ENCODE measurements at places on chromosomes 6 and 20.

DNA sequence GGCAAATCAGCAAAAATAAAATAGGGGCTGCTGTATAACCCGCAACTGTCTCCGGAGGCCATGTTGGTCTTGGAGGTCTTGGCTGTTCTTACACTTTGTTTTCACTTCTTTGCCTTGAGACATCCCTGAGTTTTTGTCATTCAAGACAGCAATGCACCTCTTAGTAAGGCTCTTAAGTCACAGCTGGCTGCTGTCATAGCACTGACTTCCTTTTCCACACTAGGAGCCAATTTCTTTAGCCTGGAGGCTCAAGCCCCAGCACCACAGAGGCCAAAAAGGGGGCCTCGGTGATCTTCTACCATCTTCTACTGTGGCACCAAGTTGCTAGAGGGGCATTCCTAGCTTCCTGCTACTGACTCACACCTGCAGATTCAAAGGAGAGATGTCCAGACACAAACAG lies 536.3 kb downstream of the CDH26 start:
- no peak for DNase-seq

DNA sequence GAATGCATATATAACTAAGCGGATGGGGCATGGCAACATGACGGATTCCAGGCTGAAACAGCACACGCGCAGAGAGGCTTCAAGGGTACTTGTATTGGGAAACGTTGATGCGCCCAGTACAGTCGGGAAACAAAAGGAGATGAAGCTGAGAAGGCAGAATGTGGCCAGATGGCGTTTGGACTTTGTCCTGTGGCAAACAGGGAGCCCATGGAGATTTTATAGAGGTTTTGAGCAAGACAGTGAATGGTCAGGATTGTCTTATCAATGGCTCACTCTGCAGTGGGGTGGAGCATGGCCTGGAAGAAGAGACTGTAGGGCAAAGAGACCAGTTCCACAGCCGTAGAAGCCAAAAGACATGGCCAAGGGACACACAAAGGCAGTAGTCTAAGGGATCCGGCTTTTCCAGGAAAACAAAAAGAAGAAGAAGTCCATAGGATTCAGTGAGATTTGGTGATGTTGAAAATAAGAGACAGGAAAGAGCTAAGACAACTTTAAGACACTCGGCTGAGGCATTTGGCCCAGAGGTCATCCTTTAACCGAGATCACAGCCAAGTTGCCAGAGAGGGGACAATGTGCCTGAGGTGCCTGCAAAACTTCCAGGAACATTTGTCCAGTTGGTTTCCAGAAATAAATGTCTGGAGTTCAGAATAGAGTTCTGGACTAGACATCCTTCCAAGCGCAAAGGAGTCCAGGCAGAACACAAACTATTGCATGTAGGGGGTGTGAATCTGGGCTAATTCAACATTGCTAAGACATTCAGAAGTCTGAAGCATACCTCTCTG lies 123.0 kb upstream of the RREB1 start:
- DNase-seq: no peak

- DNase-seq: no peak
Measured at GRCh38 chr6:111566222-111566734, 39.4 kb downstream of the TRAF3IP2 start.

DNA sequence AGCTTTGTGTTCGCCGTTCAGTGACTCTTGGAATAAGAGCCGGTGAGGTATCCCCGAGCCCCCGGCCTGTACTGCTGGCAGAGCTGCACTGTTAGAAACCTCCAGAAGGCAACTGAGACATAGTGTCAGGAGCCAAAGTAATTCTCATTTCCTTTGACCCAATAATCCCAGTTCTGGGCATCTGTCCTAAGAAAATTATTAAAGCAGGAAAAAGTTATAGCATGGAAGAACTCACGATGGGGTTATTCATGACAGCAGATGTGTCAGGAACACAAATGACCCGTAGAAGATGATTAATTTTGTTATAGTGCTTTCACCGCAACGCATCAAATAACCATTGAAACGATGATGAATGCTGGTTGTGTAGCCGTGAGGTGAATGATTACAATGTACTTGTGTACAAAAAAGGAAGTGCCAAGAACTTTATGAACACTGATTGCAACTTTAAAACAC lies 20.3 kb downstream of the CYP21A2 start:
- DNase-seq: no peak

DNA sequence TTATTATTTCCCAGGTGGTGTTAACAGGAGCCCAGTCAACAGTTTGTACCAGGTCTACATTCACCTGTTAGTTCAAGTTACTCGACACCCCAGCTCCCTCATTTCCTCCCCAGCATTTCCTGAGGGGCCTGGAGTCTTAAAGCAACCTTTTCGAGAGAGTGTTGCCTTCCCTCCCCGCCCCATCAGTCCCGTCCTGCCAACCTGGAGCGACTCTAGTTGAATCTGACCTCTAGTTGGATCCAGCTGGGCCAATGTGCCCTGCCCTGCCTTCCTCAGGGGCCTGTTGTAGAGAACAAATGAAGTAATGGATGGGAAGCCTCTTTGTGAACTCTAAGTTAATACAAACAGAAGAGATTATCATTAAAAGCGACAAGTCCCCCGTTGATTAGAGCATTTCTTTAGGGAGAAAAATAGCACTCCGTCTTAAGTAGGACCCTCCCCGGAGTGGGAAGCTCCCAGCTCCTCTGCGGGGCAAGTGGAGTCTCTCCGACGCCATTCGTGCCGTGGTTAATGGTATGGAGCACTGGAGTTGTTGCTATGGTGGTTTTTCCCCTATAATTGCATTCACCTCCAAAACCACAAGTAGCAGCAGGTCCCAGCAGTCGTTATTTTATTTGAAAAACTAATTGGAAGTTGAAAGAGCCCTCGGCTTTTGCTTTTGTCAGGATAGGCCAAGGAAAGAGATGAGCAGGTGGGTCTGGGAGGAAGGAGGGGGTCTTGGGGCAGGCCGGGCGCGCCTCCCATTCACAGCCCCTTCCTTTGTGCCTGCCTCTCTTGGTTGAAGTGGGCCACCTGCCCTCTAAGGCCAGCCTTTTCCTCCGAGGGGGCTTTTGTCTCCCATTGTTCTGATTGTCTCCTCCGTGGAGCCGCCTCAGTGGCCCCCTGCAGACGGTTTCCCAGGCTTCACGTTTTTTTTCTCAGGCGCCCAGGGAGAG lies 16.1 kb downstream of the GHRH start:
- DNase-seq: no peak

- DNase-seq: no peak
Measured at GRCh38 chr6:125216015-125216414, 62.4 kb downstream of the TPD52L1 start.

Data from stimulated activated CD8-positive, alpha-beta memory T cell treated with anti-CD3 and anti-CD28 coated beads, Interleukin-2, amount 100 ng/mL, for 1 hour (primary cell).